ENCODE measurements at places on chromosomes 3 and 15.

DNA sequence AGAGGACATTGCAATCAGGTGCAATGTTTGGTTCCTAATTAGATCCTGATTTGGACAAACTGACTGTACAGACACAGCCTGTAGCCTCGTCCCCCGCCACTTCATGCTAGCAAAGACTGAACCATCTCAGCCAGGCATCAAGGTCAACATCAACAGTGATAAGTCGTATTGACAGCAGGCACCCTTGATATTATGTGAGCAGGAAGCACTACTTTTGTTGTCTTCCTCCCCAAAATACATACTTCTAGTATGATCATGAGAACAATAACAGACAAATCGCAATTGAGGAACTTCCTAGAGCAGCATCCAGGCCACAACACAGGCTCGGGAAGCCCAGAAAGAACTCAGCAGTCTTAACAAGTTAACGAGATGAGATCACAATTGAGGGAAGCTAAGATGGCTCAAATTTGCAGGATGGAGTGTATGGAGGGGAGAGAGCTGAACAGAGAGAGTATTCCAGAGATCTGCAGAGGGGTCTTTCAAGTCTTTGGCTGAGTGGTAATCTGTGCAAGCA lies 20.4 kb downstream of the TGM5 start:
- no peak for DNase-seq

- DNase-seq, result no peak
These were observed 24.7 kb downstream of the ARHGAP31 start for GRCh38 chr3:119318876-119319275.

GRCh38 chr3:100603469-100603868 lies 5.9 kb upstream of the ADGRG7 start:
- DNase-seq, result no peak

- peak; percentile 6 for DNase-seq
These were observed 152.7 kb downstream of the SUCNR1 start for GRCh38 chr3:152026033-152026556.

DNA sequence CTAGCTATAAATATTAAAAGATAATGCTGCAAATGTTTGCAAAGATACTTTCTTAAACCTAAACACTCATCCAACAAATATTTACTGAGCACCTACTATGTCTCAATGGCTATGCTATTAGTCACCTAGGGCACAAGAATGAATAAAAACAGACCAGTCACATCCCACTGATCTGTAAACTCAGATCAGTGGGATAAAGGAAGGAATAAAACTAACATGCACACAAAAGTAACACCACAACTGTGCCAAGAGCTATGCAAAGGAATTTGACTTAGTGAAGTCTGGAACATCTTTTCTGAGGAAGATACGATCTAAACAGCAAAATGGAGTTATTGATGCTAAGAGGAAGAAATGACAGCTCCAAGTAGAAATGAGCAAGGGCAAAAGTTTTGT lies 56.6 kb downstream of the CBLB start:
- DNase-seq, result no peak

- DNase-seq, result no peak
These were observed 46.4 kb upstream of the PGPEP1L start for GRCh38 chr15:99054025-99054387.

DNA sequence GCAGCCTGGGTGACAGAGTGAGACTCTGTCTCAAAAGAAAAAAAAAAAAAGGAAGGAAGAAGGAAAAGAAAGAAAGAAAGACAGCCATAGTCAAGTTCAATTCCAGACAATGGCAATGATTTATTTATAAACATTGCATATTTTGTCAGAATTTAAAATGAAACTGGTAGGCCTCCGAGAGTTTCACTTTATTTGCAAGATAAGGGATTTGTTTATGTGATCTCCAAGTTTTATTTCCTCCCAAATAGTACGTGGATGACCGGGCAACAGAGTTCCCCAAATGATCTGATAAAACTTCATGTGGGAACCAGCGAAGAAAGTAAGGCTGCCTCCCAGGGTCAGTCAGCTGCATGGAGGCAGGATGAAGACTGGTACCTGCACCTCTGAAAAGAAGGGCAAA lies 28.6 kb upstream of the MOBP start:
- DNase-seq, result no peak

DNA sequence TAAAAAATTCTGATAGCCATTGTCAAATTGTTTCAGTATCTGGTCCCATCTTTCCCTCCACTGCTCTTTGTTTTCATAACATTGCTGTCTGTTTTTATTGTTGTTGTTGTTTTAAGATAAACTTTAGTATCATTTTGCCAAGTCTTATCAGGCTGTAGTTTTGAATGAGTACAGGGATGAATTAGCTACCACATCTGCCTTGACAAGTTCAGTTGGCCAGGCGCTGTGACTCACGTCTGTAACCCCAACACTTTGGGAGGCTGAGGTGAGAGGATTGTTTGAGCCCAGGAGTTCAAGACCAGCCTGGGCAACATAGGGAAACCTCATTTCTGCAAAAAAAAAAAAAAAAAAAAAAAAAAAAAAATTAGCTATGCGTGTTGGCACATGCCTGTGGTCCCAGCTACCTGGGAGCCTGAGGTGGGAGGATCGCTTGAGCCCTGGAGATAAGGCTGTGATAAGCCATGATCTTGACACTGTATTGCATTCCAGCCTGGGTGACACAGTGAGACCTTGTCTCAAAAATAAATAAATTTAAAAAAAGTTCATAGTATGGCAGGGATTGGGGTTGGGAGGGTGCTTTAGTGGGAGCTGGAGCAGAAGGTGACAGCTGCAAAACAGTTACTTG lies 8.3 kb upstream of the ANKDD1A start:
- DNase-seq, result no peak

- no peak for DNase-seq
These were observed 56.6 kb downstream of the SSR3 start for GRCh38 chr3:156498307-156498706.

- no peak for DNase-seq
These were observed 101.0 kb upstream of the CCDC80 start for GRCh38 chr3:112741983-112742382.

DNA sequence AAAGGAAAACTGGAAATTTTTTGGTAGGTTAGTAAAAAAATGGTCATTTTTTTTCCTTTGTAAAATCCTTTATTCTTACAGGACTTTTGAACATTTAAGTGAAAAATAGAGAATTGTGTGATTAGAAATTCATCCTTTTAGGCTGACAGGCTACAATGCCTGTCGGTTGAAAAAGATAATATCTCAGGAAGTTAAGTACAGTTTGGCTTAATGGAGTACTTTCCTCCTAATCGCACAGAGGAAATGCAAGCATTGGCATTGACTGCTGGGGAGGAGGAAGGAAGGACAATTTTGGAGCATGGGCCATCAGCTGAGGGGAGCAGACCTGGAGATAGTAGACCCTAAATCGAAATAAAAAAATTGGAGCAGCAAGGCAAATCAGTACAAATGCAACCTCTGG lies 135.1 kb upstream of the ICE2 start:
- no peak for DNase-seq

- no peak for DNase-seq
These were observed at the start of gene CAMP for GRCh38 chr3:48222616-48223513. Gene CAMP, plus strand, starts transcription at chr3:48223495. Its CDS starts 17 bp downstream, at chr3:48223512.

DNA sequence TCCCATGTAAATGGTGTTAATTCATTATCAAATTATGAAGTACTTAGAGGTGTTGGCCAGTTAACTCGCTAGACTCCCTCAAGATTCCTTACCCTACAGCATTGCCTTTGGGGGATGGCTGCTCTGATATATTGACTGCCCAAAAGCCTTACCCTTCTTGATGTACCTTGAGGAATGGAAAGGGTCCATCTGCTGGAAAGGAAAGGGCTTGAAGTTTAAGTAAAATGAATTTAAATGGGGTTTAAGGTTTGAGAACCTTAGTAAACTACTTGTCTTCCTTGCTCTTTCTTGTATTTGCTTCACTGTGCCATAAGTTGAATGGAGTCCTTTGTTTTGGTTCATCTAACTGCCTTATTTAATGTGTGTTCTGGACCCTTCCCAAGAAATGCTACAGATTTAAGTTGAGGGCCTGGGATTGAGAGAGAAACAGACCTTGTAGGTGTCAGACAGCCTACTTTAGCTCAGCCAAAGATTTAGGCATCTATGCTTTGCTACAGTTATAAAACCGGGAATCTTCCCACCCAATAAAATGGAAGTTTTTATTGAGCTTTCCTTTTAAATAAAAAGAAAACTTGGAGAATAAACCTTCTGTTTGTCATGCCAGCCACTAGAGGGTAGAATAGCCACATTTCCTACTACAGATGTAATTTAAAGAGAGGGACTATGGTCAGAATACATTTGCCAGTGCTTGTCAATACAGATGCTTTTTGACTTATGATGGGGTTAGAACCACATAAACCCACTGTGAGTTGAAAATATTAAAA lies 25.3 kb downstream of the CMSS1 start:
- peak; percentile 13 for DNase-seq

DNA sequence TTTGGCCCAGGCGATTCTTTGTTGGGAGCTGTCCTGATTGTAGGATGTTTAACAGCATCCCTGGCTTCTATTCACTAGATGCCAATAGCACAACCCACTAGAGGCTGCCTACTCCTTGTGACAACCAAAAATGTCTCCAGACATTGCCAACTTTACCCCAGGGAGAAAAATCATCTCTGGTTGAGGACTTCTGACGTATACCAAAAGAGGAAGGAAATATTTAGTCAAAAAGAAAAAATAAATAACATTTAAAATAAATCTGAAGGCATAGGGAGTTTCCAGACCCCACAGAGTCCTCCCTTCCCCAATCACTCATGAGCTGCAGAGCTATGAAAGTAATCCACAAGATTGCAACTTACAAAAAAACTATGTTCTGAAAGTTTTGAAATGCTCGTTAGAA lies 61.0 kb downstream of the MECOM start:
- DNase-seq, result no peak

GRCh38 chr3:16993227-16993626 lies 108.5 kb downstream of the PLCL2 start:
- DNase-seq, result no peak

- DNase-seq, result no peak
These were observed 42.7 kb downstream of the BFSP2 start for GRCh38 chr3:133442518-133442917.

- DNase-seq, result no peak
These were observed 222.0 kb upstream of the IL12A start for GRCh38 chr3:159766563-159767185.

GRCh38 chr3:71163198-71163918 lies 420.2 kb downstream of the FOXP1 start:
- no peak for DNase-seq

- DNase-seq, result peak; percentile 72
These were observed 138.8 kb upstream of the PRR20G start for GRCh38 chr3:127426444-127427153.

- DNase-seq, result no peak
These were observed 91.7 kb downstream of the FRMD4B start for GRCh38 chr3:69294014-69294766.

DNA sequence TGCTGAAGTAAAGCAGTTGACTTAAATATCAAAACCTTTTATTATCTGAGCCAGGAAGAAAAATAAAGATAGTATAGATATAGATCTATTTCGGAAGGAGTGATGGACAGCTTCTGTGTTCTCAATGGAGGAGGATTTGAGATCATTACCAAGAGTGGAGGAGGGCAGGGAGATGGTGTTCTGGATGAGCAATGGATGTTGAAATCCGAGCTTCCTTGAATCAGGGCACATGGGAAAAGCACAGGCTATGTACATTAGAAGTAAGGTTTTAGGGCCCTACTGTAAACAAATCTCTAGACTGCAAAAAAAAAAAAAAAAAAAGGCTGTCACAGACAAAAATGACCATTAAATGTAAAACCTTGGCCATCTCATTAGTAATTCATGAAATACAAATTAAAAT lies 43.2 kb downstream of the GTPBP8 start:
- no peak for DNase-seq
